ENCODE measurements at places on chromosomes 7 and 10.

GRCh38 chr7:2497500-2498336 lies 21.5 kb upstream of the GRIFIN start:
- no peak for DNase-seq

DNA sequence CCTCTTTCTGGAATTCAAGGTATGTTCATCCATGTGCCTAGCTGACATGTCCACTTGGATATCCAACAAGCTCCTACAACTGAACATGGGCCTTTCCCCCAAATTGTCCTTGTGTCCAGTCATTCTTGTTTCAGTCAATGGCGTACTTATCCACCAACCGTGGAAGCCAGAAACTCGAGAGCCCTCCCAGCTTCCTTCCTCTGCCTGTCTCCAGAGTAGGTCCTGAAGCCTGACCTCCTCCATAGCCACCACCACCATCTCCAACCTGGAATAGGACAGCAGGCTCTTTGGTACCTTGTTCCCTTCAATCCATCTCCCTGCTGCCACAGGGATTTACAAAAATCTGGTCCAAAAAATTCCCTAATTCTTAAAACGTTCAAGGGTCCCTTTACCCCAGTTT lies 305.1 kb downstream of the RPS24 start:
- DNase-seq, result no peak

- DNase-seq, result no peak
Observed at GRCh38 chr10:65611592-65611991, 1314.2 kb upstream of the LRRTM3 start.

DNA sequence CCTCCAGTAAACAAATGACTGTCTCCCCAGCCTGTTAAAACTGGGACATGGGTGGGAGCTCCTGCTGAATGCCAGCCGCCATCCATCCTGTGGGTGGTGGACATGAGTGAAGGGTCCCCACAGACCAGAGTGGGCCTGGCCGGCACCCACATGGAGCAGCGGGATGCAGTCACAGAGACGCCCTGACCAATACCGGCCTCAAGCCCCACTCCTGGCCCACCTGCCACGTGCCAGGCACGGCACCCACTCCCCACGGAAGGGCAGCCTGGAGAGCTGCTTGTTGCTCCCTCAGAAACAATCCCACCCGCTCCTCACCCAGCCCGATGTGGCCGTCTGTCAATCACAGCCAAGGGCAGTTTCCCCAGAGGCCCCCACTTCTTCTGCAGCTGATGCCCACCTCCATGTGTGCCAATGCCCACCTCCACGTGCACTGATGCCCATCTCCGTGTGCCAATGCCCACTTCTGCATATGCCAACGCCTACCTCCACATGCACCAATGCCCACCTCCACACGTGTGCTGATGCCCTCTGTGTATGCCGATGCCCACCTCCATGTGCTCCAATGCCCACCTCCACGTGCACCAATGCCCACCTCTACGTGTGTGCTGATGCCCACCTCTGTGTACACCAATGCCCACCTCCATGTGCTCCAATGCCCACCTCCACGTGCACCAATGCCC lies 42.8 kb upstream of the DNAAF5 start:
- DNase-seq, result no peak

DNA sequence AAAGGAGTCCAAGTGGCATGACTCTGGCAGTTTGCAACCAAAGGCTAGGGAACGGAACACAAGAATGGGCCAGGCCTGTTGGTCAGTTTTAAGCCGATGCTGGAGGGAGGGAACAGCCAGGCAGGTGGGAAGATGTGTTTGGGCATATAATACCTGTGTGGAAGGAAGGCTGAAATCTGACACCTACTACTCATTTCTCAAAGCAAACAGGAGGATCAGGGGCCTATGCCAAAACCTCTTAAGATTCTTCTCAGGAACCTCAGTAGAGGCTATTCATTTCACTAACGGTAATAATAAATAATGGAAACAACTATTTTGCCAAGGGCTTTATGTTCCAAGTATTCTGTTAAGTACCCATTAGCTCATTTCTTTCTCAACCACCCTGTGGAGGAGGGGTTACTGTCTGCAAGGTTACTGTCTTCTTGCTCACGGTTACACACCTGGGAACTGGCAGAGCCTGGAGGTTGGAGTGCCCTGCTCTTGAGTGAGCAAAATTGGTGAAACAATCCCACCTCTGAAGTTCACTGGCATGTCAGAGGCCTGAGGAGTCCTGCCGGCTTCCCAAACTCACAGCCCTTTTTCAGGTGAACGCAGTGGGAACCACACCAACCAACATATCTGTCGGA lies 35.5 kb downstream of the GOT1 start:
- no peak for DNase-seq

DNA sequence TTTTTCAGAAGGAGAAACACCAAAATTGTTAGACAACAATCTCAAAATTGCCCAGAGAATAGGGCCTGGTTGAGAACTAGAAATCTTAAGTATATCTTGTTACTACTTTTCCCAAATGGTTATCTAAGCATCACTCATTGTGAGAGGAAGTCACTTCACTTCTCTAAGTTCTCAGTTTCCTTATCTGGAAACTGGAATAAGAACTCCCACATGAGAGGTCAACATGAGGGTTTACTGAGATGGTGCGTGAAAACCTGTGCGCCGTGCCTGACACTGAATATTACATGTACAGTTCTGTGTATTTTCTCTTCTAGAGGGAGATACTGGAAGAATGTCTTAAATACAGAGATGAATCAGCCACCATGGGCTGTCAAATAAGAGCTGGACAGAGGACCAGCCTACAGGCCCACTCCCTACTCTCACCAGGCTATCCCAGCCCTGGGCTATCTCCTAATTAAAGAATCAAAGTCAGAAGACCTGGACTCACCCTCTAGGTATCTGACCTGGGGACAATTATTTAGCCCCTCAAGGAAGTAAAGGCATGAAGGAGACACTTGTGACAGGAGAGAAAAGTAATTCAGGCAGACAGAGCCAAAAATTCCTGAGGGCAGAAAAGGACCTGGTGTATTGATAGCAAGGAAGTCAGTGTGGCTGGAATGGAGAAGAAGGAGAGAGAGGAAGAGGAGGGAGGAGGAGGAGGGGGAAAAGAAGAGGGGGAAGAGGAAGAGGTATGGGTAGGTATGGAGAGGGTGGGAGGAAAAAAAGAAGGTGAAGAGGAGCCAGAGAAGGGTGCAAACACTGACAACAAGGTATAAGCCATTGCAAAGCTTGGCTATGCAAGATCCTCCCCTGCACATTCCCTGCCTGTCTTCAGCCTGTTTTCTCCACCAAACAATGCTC lies 44.9 kb downstream of the CCDC71L start:
- DNase-seq, result no peak

- no peak for DNase-seq
Observed at GRCh38 chr7:101435461-101436220, 73.0 kb downstream of the COL26A1 start.

- DNase-seq, result no peak
Observed at GRCh38 chr7:151722533-151722932, 154.4 kb downstream of the PRKAG2 start.

GRCh38 chr7:70654979-70655378 lies 477.0 kb upstream of the GALNT17 start:
- DNase-seq, result no peak

- DNase-seq, result no peak
Observed at GRCh38 chr7:92740700-92741126, 95.7 kb downstream of the CDK6 start.

- DNase-seq, result peak; percentile 91
Observed at GRCh38 chr10:79067241-79068202, 1.2 kb upstream of the ZMIZ1 start.

GRCh38 chr7:30308389-30308788 lies 24.0 kb downstream of the ZNRF2 start:
- no peak for DNase-seq

GRCh38 chr7:135994466-135995205 lies 17.5 kb upstream of the MTPN start:
- no peak for DNase-seq

DNA sequence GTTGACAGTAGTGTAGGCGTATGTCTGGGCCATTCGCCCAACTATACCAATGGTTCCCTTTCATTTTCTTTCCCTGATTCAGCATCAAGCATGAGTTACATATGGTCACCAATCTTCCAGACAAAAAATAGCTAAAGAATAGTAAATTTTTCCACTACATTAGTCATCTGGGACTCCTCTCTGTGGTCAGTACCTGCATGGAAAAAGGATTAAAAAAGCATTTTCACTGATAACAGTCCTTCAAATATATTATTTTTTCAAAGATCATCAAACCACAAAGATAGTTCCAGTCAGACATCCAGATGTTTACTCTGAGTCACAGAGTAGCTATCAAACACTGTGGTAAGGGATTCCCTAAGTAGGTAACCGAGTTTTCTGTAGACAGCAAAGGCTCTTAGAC lies 302.6 kb upstream of the SEMA3D start:
- DNase-seq, result no peak

DNA sequence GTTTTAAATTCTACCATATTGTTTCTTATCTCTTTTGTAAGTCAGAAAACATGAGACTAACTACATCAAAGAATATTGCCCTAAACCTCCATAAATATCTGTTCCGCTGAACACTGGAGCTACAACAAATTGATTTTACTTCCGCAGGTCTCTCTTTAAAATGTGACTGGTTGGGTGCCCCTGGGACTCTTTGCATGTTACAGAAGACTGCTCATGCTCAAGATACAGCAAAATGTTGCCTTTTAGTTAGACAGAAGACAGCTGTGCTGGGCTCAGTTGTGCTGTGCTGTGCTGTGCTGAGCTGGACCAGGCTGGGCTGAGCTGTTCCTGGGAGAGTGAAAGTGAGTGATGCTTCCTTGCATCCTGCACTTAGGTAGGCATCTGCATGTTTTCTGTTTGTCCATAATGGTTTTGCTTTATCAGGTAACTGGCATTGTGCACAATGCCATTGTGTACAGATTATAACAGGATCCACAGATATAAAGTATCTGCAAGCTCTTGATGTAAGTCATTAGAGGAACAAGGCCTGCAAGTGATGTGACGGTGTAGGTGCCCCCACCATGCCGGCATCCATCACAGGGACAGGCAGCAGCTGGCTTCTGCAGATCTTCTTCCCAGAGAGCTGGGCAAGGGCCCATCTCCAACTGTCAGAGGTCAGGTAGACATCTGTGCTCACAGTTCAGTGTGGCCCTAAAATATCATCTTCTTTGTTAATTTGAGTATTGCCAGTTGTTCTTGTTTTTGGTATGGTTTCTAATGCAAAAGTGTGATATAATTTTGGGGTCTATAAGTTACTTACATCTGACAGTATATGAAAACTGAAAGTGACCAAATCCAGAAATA lies 972.5 kb upstream of the CELF2 start:
- DNase-seq, result no peak

DNA sequence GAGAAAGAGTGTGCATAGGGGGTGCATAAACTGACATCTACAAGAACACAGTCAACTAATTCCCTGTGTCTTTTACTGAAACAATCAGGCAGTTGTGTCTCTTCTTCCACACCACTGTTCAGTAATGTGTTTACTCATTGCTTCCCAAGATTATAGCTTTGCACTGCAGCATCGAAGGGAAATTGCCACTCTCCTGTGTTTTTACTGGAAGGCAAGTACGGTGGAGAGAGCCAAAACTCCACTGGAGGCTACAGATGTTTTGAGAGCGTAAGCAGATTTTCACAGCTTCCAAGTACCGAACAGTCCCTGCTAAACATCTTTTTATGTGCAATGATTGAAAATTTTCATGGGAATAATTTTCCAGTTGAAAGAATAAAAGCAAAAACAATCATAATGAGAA lies 510.5 kb upstream of the AKR1E2 start:
- no peak for DNase-seq

DNA sequence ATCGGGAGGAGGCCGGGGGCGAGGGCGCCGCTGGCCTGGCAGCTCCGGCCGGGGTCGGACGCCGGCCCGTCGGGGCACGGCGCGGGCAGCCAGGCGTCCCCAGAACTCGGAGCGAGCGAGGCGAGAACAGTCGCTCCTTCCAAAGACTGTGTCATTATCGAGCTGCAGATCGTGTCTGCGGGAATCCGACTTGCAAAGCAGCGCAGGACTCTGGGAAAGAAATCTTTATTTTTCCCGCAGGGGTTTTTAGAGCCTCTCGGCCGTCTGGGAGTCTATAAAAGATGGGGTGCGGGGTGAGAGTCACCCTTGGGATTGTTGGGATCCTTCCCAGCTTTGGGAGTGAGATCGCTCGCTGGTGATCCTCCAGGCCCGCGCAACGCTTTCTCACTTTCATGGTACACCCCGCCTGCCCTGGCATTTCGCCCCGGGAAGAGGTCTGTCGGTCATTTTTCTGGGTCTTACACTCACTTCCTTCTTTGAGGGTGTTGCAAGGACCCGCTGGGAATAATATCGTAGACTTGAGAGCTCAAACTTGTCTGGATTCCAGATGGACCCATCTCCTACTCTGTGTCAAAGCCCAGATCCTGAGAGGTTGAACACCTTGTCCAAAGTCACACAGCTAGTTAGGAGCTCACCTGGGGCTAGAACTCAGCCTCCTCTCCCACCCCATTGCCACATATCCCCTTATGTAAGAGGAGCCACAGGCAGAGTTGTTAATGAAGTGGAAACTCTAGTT lies 1.0 kb downstream of the UBTD1 start:
- DNase-seq, result no peak

DNA sequence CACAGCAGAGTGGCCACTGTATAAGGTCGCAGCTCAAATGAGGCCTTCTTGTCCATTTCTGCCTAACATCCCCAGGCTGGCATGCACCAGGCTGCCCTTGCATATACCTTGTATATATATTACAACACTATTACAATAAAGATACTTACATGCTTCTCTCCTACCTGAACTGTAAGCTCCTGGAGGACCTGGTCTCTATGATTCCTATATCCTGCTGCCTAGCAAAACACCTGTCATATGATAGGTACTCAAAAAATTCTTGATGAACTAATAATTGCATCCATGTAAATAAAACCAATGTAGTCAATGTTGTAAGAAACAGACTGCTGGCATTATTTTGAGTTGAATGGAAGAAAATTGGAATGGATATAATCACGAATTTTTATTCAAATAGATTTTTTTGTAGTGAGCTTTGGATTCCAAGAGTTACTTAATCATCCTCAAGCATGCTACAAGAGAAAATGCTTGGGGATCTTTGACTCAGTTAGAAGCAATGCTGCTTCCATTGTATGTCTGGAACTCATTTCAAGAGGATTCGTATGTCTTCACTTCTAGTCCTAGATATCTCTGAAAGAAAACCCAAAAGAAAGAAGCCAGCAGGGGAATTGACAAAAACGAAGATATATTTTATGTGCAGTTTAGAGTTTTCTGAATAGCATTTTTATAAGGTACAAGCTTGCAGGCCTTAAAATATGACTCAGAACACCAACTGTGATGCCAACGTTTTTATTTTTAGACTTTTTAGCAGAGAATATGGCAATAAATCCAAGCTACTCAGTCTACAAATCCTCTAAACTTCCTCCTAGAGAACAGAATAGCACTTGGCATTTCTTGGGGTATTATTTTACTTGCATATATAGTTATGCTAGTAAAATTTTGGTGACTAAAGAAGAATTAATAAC lies 53.1 kb downstream of the OSBPL3 start:
- no peak for DNase-seq

GRCh38 chr10:17125206-17125893 lies 4.3 kb downstream of the CUBN start:
- no peak for DNase-seq

DNA sequence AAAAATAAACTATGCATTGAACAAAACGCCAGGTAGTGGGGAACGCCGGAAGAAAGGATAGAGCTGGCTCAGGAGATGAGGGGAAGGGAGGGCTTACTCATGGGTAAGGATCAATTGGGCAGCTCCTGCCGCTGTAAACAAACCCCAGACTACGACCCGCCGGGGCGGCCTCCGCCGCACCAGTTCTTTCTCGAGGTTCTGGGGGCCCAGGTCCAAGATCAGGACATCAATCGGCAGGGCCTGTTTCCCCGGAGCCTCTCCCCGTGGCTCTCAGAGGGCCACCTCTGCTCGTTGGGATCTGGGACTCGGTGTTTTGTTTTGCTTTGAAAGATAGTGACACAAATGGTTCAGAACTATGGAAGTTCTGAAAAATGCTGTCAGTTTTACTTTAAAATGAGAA lies 140.4 kb downstream of the ELFN1 start:
- DNase-seq, result no peak

All from GM20000 (cell line).